ENCODE measurements at places on chromosomes 13 and 19.

- no peak for DNase-seq
Observed at GRCh38 chr13:30868799-30869470, 37.1 kb upstream of the MEDAG start.

DNA sequence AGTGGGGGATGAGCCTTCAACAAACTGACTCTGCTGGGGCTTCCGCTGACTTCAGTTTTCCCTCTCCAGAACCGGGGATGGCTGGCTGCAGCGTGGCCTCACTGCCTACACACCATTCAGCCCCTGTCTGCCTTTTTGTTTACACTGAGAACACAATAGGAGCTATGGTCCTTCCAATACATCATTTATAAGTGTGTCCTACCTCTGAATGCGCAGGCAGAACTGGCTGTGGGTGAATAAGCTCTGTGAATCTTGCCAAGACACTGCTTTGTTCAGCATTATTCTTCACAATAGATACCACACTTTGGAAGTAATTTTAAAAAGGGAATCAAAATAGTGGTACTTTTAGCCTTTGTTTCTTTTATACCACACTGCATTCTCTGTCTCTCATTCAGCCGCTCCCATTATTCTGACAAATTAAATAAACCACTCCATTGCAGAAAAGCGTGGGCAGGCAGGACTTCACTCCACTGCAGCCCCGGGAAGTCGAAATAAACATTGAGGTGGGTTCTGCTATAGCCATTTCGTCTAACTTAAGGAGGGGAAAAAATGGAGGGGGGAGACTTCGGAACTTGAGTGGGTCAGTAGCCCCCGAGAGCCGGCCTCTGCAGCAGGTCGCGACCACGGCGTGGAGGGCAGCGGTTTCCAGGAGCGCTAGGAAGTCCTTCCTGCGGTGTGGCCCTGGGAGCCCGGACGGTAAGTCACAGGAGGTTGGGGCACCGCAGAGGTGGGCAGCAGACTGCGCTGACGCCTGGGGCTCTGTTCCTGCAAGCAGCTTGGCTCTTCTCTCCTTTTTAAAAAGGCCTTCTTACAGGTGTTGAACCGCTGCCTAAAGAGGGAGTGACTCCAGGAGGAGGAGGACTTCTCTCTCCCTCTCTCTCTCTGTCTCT, 94.8 kb upstream of the SOX1 start:
- no peak for DNase-seq

- peak; percentile 87 for DNase-seq
Observed at GRCh38 chr19:892894-893689, at the start of the genes MED16 and RNU6-9. TSS of gene MED16 (minus strand) at chr19:893187. CDS start at chr19:891131, 2,056 bp downstream. TSS of gene RNU6-9 (plus strand) at chr19:893484.

GRCh38 chr13:32001154-32001768, 30.3 kb upstream of the FRY start:
- DNase-seq = no peak

GRCh38 chr19:27746691-27747380, 1466.1 kb downstream of the UQCRFS1 start:
- DNase-seq = no peak

- DNase-seq = no peak
Observed at GRCh38 chr19:58038688-58039204, 4.9 kb downstream of the ZSCAN1 start.

- DNase-seq = no peak
Observed at GRCh38 chr19:22517496-22518411, 95.6 kb upstream of the ZNF98 start.

DNA sequence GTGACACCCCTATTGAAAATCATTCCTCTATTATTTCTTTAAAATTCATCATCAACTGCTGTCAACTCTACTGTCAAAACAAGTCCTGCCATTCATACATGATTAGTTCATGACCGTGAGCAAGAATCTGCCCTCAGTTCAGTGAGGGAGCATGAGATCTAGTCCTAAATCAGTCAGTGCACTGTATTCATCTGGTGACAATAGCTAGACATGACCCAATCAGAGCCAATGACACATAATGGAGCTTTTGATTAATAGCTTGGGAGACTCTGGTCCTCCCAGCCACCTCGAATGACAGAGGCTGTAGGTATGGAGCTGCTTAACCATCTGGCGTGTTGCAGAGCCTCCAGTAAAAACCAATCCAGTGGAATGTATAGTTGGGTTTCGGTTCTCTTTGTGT, 46.9 kb upstream of the ARGLU1 start:
- no peak for DNase-seq

- no peak for DNase-seq
Observed at GRCh38 chr13:90933097-90933826, 414.2 kb upstream of the MIR17HG start.

GRCh38 chr19:46974181-46974580, 45.5 kb upstream of the NPAS1 start:
- DNase-seq = no peak

GRCh38 chr13:107942030-107942617, 273.2 kb downstream of the LIG4 start:
- no peak for DNase-seq

DNA sequence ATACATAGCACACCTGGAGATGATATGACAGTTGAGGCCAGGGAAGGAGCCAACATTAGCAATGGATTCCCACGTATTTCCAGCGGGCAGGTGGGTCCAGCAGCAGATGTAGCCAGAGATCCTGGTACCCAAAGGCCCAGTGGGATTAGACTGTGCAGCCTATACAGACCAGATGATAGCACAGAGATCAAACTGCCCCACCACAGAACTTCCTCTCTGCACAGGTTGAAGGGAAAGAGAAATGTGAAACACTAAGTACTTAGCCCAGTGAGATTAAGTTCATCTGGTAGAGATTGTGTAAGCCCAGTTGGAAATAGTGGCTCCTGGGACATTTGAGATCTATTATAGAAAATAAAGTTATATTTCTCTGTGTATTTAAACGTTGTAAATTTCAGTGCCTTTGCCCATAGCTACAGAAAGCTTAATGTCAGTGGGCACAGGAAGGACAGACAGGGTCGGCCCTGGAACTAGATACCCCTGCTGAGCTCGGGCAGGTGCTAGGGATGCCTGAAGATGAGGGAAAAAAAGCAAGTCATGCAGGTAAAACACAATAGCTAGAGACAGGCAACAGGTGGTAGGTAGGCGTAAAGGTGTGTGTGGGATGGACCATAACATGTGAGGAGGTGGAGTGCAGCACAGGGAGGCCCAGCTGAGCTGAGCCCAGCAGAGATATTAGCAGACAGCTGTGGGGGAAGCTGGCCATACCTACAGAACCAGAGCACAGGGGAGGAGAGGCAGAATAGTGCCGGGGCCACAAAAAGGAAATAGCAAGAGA, 27.3 kb upstream of the SPATA13 start:
- DNase-seq = no peak

DNA sequence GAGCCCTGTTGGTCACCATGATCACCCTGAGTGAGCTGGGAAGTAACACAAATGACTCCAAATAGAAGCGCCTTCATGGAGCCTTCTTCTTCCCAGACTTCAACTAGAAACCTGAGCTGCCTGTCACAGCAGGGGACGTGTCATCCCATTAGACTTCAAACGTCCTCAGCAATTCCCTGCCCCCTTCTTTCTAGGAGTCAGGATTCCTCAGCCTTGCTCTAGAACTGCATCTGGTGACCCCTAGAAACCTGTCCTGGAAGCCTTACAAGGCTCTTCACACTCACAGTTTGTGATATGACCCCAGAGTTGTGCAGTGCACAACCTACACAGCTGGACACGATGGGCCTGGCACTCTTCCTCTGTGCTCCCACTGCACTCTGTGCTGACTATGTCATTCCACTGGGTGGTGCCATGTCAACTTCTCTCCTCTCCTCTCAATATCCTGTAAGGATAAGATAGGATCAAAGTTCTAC, 23.6 kb upstream of the TTYH1 start:
- DNase-seq = no peak

- no peak for DNase-seq
Observed at GRCh38 chr13:79427265-79427664, 21.2 kb upstream of the RBM26 start.

DNA sequence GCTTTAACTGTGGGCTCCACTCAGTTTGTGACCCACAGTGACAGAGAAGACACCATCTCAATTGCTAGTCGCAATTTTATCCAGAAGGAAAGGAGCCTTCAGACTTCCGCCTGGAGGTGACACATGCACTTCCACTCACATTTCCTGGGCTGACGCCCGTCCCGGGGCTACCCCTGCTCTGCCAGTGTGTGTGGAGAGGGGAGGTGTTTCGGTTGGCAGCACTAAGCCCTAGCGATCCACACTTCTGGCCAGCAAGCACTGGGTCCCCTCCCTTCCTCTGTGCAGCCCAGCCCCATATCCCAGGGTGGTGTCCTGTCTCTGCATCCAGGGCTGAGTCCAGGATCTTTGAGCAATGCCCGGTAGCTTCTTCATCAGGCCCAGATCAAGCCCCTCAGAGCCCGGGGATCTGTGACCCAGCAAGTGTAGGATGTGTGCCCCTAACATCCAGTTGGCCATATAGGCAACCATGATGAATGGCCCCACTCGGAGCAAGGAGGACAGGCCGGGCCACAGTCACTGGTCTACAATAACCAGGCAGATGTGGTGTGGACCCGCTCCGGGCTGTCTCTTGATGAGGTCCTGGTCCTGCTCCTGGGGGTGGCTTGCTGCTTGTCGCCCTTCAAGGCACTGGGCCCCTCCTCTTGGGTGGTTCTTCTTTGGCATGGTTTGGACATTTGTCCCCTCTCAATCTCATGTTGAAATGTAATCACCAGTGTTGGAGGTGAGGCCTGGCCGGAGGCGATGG, 141.9 kb upstream of the SPACA7 start:
- DNase-seq = no peak

DNA sequence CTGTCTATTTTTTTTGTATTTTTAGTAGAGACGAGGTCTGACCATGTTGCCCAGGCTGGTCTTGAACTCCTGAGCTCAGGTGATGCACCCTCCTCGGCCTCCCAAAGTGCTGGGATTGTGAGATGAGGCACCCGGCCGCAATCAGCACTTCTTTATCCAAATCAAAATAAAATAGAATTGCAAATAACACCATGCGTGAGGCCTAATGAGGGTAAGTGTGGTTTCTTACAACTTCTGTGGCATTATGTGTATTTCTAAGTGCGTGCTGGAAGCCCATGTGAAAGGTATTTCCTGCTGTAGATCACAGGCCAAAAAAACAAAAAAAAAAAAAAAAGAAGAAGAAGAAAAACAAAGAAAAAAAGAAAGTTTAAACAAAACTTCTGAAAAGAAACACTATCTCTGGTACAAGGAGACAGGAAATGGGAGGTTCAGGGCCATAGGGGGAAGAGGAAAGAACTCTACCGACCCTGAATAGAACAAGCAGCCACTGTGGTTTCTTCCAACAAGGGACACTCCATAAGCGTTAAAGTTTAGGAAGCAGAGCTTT, 3.0 kb upstream of the GRAMD1A start:
- no peak for DNase-seq

GRCh38 chr19:49895566-49896297, 955 bp downstream of the IL4I1 start:
- DNase-seq = no peak

- no peak for DNase-seq
Observed at GRCh38 chr19:3142781-3143337, 7.0 kb downstream of the GNA15 start.

- DNase-seq = no peak
Observed at GRCh38 chr19:24069905-24070657, 16.9 kb upstream of the ZNF254 start.

- no peak for DNase-seq
Observed at GRCh38 chr19:3068071-3068470, 5.8 kb upstream of the TLE5 start.

DNA sequence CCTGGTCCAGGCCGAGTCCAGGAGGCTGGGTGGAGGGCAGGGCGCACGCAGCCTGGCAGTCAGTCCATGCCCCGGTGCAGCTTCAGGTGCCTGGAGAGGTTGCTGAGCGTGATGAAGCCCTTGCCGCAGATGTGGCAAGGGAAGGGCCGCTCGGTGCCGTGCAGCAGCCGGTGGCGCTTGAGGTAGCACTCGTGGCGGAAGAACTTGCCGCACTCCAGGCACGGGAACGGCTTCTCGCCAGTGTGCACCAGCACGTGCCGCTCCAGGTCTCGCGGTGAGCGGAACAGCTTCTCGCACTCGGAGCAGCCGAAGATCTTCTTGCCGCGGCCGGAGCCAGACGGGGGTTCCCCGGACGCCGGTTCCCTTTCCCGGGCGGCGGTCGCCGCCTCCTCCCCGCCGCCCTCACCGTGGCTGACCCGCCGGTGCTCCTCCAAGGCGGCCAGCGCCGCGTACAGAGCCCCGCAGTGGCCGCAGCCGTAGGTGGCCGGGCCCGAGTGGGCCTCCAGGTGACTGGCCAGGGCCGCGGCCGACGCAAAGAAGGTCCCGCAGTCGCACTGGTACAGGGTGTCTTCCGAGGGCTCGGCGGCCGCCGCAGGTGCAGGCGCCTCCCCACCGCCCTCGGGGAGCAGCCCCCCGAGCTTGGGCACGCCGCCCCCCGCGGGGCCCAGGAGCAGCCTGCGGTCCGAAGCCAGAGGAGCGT, 6.8 kb downstream of the FIZ1 start:
- DNase-seq = no peak

DNA sequence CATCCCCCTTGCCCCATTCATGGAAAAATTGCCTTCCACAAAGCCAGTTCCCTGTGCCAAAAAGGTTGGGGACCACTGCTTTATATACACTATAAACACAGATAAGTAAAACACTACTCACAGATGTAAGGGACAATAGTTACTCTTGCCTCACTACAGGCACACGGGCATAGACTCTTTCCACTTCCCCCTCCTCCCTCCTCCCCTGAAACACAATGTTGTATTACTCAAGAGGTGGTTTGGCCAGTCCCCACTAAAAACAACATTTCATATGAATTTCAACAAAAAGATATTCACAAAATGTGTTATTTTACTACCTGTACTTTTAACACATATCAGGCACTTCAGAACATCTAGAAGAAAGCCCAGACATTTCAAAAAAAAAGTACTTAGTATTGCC, 45.1 kb downstream of the EPSTI1 start:
- DNase-seq = no peak

- peak; percentile 9 for DNase-seq
Observed at GRCh38 chr13:40600149-40600751, 66.2 kb downstream of the FOXO1 start.

DNA sequence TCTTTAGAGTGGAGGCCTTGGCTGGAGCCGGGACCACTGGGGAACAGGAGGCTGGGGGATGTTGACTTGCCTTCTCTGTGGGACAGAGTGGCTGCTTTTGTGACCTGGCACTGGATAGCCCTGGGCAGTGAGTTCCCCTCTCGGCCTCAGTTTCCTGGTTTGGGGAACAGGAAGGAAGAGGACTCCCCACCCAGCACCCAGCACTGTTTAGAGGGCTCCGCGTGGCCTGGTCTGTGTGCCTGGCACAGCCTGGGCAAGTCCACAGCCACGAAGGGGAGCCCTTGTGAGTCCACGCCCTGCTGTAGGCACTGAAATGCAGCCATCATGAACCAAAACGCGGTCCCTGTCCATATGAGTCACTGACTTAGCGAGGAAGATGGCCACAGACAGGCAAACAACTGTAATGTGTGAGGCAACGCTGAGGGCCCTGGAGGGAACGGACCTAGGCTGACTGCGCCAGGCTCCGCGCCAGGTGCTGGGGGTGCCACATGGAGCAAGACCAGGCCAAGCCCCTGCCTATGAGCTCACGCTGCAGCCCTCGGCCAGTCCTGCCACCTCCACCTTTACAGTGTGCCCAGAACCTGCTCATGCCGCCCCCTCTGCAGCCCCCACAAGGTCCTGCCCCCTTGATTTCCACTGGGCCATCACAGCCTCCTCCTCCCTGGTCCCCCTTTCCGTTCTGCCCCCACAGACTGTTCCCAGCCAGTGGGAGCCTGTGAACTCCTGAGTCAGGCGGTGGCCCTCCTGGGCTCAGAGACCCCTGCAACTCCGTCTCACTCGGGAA, 35.5 kb downstream of the PAK4 start:
- no peak for DNase-seq

Data from activated gamma-delta T cell treated with Interleukin-2 at 50 U/mL for 16 hours (primary cell).